ENCODE measurements at places on chromosomes 4 and X.

DNA sequence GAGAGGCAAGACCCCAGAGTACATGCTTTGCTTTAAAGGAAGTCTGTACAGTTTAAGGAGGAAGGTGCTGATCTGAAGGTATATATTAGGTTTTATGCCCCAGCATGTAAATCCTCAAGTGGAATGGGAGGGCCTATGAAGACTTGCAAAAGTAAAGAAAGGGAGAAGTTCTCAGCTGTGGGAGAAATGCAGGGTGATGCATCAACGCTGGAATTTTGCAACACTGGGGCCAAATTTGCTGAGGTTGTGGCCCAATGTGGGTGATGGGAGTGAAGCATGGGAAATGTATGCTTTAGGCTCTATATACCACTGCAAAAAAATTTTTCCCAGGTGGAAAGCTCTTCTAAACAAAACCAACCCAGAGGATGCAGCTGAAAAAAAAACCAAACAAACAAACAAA is 33.8 kb upstream of the GPR174 start:
- DNase-seq = no peak

DNA sequence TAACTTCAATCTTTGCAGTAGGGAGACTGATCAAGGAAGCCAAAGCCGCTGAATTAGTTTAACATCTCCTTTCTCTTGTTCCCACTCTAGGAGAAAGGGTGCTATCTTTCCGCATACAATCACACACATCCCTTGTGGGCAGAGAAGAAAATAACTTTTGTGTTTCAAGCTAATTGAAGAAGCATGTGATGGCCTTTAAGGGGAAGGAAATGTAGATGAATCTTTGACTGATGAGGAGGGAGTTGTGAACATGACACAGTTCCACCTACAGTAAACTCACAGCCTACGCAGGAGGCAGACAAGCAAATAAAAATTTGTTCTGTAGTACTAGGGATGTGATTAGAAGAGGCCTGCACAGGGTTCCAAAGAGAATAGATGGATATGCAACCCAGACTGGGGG is 14.7 kb upstream of the SPATA4 start:
- no peak for DNase-seq

- no peak for DNase-seq
These were observed 23.9 kb downstream of the C4orf54 start for GRCh38 chr4:99633772-99634171.

GRCh38 chrX:48927736-48928382 is 9.0 kb upstream of the PIM2 start:
- DNase-seq = no peak

DNA sequence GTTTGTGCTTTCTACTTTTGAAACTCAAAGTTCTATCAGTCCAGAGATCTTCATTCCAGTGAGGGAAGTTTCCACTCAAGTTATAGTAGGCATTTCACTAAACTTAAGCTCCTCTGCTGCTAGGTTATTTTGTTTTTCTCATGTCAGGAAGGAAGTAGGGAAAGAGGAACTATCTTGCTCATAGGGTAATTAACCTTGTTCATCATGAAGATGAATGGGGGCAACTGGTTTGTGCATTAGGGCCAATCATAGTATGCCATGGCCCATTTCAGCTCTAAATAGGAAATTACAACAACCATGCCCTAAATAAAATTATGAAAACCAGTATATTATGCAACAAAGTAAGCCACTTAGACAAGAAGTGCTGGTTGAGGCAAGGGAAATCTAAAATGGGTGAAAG is 804.7 kb upstream of the NDST4 start:
- DNase-seq = no peak

DNA sequence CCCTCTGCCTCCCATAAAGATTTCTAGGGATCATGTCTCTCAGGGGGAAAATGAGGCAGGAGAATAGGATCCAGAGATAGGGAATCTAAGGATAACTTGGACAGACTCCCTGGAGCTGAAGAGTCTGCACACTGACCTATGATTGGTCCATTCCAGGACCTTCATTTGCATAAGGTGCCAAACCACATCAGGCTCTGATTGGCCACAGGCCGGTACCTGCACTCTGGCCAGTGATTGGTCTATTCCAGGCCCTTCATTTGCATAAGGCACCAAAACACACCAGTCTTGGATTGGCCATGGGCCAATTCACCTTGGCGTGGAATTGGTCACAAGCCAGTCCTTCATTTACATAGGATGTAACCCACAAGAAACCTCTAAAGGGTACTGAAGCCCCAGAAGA is 4.0 kb upstream of the HERC5 start:
- no peak for DNase-seq

DNA sequence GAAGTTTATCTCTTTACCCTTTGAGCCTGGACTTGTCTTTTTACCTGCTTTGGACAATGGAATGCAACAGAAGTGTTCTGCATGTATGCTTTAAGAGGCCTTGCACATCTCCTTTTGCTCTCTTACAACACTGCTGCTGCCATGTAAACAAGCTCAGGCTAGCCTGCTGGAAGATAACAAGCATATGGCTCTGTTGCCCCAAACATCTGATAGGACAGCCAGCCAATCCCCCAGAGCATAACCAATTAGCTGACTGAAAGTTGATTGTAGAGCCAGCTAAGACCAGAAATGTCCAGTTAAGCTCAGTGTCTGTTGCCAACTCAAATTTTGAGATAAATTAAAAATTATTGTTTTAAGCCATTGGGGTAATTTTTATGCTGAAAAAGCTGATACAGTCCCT is 510.6 kb upstream of the CNKSR2 start:
- DNase-seq = no peak

GRCh38 chr4:76489686-76490161 is 54.7 kb downstream of the SHROOM3 start:
- no peak for DNase-seq

- DNase-seq = no peak
These were observed 245.6 kb downstream of the TRAM1L1 start for GRCh38 chr4:116839826-116840225.

GRCh38 chr4:37441231-37442061 is 196.9 kb downstream of the NWD2 start:
- no peak for DNase-seq

- no peak for DNase-seq
These were observed 5.2 kb upstream of the ENAM start for GRCh38 chr4:70623323-70623722.

DNA sequence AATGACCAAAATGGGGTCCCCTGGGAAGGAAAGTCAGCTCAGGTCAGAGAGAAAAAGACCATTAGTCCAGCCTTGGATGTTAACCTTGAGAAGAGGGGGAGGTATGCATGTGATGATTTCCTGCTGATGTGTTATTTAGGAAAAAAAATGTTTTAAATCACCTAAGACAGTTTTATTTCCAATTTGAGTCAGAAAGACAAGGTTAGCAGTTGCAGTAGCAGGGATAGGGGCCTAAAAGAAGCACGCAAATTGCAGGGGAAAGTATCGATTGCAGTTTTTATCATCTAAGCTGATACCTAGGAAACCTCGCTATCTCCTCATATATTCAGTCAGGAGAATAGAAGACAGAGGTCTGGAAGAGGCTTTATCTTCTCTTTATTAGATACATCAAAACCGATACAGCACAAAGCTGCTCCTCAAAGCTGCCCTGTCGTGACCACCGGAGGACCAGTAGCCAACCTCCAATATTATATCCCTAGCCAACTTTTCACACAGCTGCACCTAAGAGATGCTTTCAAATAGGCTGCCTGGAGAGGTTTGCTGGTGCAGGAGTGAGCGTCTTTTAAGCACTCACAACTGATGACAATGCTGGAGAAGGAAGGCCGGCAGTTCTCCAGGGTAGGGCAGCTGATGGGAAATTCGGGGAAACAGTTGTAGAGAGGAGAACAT is 289.4 kb downstream of the INPP4B start:
- DNase-seq = no peak

DNA sequence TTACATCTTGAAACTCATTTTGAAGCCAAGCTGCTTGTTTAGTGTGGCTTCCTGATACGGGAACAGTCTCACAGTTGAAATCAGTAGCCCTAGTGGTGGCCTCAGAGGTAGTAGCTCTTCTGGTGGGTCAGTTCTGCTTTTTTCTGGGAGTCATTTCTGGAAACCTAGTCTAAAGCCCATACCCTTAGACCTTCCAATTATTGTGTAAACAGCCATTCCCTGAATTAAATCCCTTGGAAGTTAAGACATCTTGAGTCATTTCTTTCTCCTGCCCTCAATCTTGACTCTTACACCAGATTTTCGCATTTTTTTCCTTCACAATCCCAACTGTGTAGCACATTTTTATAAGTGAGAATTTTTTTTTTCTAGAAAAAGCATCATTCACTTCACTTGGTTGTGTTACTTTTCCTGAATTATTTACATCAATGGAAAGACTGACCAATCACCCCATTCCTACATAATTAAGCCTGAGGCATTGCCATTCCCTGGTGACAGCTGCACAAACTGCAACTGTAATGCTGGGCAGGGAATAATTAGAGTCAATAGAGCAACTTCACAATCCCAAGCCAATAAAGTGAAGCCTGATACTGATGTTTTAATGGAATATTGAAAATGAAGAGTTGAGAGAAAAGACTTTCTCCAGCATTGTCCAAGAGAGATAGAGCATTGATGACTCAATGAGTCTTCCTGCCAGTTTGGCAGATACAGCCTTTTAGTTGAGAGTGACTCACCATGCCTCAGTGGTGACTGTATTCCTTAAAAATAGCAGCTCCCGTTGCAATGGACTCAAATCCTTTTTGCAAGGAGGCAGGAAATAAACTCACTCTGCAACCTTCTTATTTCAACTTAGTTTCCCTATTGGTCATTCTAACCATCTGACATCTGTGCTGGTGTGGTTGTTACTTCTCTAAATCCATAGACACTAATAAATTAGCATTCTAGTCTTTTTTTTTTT is 13.0 kb upstream of the SEPSECS start:
- DNase-seq = peak; percentile 50

DNA sequence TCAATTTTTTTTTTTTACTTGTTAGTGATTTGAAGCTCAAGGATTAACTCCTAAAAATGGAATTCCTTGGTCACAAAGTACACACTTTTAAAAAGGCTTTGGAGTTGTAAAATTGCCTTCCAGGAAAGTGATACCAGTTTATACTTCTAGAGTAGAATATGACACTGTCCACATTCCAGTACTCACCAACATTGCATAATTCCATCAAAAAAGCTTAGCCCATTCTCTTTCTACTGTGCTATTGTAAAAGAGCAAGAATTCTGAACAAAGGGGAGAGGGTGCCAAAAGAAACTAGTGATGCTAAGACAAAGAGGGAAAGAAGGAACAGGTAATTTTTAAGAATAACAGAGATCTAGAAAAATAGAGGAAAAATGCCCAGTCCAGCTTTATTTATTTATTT is 10.4 kb upstream of the PHOX2B start:
- DNase-seq = no peak

DNA sequence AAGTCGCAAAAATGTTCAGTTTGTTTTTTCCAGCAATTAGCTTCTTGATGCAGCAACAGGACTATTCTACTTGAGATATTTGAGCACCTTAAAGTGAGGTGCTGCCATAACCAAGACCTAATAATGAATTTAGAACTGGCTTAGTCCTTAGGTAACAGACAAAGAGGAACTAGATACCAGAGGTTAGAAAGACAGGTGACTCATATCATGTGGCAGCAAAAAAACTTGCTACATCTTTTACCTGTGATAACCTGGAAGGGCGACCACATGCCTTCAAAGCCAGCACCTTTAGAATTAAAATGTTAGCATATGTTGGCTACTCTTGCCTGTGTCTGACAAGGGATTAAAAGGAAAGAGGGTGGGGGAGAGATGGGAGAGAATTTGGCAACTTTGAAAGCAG is 90.4 kb downstream of the ARHGAP6 start:
- no peak for DNase-seq

DNA sequence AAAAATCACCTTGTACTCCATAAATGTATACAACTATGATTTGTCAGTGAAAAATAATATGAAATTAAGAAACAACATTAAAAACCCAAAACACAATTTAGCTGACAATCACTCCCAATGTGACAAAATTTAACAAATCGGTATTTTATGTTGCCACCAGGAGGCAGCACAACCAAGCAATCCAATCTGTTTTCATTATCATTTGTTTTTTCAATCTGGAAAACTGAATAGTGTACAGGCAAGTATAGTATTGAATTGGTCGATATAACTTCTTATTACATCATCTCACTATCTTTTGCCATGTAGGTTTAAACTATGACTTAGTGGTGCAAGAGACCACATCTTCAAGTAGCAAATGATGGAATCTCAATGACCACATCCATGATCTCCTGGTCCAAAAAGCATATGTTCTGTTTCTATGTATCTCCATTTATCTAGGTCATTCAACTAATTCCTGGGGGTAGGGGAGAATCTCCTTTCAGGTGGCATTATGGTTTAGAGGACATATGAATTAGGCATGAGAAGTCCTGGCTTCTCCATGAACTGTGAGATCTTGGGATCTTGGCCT is 112.9 kb upstream of the AGA start:
- DNase-seq = no peak

GRCh38 chrX:6053141-6053540 is 175.5 kb downstream of the NLGN4X start:
- DNase-seq = no peak

DNA sequence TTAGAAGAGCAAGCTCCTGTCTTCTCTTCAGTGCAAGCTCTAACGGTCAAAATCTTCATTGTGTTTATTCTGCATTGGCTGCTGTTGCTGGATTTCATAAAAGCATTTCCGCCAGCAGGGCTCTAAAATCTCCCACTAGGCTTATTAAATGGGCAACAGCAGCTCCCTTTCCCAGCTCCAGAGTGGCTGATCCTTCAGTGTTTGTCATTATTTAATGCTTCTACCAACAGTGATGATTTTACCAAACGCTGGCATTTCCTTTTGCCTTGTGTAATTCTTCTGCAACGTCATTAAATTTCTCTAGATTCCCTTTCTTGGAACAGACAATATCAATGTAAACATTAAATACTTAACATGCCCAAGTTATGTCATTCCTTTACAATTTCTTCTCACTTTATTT is 20.1 kb downstream of the SLC7A11 start:
- DNase-seq = no peak

- DNase-seq = peak; percentile 55
These were observed 8.7 kb upstream of the ABLIM2 start for GRCh38 chr4:8167291-8167690.

GRCh38 chrX:110944751-110945675 is 149.4 kb upstream of the CHRDL1 start:
- DNase-seq = no peak

- DNase-seq = no peak
These were observed 33.5 kb upstream of the SH3KBP1 start for GRCh38 chrX:19920945-19921344.

DNA sequence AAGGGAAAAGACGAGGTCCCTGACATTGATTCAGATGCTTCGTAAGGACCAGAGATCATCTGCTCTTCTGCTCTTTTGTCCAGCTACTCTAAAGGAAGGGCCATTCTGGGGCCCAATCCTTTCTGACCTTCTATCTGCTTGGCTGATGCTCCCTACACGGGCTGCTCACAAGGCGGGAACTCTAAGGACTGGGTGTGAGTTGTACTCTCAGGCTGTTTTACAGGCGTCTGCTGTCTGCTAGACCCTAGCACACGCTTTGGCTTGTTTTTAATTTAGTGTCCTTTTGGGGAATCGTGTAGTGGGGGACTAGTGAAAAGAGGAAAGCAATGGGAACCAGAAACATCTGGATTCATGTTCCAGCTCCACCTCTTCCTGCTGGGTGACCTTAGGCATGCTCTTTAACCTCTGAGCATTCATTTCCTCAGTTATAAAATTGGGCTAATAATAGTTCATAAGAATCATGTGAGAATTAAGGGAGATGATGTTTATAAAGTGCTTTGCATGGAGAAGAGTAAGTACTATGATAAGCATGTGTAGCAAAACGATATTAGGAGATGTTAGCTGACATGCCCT is 53.1 kb downstream of the CASP3 start:
- no peak for DNase-seq

GRCh38 chr4:8274765-8275547 is 5.4 kb downstream of the HTRA3 start:
- peak; percentile 42 for DNase-seq
